ENCODE measurements at places on chromosomes 3 and 15.
A peak's percentile ranks its signal among the peaks of the same experiment; 100 is the strongest.

DNA sequence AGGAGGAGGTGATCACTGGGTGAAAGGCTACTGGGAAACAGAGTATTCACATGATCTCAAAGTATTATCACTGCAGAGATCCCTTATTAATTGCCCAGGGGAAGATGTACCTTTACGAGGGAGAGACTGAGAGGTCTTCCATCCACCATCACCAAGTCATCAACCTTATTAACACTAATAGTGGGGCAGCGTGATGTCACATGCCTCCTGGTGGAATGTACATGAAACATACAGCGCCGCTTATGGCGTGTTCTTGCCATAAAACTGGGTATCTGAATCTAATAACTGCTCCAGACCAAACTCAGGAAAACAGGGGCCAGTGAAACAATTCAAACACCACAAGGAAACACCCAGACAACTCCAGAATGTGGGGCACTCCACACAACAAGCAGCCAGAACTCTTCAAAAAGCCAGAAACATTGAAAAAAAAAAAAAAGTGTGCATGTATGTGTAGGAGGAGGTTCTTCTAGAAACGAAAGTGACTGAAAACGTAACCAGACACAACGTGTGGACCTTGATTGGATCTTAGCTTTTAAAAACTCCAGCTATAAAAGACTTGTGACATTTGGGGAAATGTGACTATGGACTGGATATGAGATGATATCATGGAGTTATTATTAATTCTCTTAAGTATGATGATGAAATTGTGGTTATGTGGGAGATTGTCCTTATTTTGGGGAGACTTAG is 4.6 kb downstream of the STIMATE start:
- no peak for DNase-seq

DNA sequence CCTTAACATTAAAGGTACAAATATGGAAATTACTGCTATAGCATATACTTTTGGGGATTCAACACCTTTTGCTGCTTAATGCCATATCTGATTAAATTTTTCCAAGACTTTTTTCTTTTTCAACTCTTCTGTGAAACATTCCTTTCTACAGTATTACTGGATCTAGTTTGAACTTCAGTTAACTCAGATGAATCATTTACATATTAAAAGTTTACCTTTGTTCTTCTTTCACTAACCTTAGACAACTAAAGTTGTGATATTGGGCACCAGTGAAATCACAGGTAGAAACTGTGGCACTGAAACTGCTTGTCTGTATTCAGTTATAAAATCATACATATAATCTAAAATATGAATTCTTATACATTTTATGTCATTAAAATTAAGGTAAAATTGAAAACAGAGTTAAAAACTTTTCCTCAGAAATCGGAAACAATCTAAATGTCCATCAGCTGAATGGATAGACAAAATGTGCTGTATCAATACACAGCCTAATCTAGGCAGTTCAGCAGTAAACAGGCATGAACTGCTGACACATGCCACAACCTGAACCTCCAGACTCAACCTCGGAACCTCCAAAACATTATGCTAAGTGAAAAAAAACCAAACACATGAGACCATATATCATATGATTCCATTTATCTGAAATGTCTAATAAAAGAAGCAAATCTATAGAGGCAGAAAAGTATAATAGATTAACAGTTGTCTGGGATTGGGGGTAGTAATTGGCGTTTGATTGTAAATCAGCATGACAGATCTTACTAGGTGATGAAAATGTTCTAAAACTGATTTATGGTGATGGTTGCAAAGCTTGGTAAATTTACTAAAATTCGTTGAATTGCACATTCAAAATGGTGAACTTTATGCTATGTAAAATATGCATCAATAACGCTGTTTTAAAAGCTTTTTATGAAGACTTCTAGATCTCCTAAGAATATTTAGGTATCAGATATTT is 50.0 kb downstream of the PPARG start:
- no peak for DNase-seq

DNA sequence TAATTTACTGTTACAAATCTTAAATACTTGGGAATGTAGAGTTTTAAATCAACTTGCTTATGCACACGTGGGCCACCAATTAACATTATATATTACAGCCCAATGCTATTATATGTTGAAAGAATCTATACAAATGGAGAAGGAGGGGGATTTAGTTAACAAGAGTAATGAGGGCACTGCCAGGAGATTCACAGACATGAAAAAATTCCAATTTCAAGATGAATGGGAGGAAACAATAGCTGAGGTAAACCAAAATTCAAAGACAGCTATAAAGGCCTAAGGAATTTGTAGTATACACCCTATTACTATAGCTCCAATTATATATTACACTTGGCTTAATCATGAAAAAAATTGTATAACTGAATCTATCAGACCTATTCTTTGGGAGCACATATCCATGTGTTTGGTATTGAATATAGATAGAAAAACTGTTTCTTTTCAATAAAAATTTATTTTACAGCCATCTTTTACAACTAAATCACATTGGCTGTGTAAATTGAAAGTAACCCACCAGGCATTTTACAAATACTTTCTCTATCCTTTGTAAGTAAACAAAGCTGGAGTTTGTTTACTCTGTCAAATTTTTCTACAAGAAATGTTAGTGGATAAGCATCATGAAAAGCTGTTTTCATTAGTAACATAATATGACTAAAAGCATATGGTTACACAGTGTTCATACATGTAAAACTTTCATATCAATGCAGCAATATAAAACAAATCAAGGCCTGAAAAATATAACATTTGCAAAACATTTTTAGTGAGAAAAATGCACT is 1045.8 kb downstream of the ROBO1 start:
- DNase-seq: no peak

DNA sequence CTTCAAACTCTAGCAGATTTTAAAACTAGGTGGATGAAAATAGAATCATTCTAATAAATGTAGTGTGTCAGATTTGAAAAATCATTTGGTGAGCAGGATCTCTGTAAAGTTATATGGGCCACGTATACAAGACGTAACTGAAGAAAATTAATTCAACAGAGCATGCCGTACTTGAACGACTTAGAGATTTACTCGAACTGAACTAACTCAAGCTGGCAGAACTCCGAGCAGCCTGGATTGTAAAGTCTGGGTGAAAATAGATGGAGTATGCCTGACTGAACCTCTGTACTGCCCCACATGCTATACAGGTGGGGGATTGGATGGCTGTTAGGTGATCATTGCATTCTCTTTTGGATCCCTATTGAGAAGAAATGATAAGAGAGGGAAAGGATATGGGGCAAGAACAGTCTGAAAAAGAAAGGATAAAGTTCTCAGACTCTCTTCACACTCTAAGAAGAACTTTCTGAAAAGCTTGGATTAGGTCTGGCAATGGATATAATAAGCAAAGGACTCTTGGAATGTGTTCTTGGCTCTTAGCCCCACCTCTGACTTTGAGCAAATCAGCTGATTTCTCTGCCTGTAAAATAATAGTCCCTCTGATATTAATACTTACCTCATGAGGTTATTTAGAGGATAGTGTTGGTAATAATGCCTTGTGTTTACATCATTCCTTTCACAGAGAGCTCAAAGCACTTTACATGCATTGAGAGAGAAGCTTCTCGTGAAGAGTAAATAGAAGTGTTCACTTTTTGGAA is 147.5 kb downstream of the FILIP1L start:
- DNase-seq: no peak

GRCh38 chr3:40387895-40388254 is 891 bp downstream of the ENTPD3 start:
- DNase-seq: no peak

DNA sequence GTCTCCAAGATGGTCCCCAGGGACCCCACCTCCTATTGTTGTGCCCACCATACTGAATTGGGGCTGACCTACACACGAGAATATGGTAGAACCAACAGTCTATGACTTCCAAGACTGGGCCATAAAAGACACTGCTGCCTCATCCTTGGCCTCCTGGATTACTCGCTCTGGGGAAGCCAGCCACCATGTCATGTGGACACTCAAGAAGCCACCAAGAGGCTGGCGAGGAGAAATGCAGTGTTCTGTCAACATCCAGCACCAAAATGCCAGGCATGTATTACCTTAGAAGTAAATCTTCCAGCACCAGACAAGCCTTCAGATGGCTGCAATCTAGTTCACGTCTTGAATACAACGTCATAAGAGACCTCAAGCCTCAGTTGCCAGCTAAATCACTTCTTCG is 17.1 kb upstream of the TPM1 start:
- no peak for DNase-seq

GRCh38 chr3:46209746-46210470 is 1.8 kb upstream of the CCR1 start:
- DNase-seq: no peak

GRCh38 chr3:46849686-46850467 is 13.4 kb downstream of the MYL3 start:
- DNase-seq: no peak

- no peak for DNase-seq
Measured at GRCh38 chr3:113285226-113285625, 73.9 kb downstream of the BOC start.

DNA sequence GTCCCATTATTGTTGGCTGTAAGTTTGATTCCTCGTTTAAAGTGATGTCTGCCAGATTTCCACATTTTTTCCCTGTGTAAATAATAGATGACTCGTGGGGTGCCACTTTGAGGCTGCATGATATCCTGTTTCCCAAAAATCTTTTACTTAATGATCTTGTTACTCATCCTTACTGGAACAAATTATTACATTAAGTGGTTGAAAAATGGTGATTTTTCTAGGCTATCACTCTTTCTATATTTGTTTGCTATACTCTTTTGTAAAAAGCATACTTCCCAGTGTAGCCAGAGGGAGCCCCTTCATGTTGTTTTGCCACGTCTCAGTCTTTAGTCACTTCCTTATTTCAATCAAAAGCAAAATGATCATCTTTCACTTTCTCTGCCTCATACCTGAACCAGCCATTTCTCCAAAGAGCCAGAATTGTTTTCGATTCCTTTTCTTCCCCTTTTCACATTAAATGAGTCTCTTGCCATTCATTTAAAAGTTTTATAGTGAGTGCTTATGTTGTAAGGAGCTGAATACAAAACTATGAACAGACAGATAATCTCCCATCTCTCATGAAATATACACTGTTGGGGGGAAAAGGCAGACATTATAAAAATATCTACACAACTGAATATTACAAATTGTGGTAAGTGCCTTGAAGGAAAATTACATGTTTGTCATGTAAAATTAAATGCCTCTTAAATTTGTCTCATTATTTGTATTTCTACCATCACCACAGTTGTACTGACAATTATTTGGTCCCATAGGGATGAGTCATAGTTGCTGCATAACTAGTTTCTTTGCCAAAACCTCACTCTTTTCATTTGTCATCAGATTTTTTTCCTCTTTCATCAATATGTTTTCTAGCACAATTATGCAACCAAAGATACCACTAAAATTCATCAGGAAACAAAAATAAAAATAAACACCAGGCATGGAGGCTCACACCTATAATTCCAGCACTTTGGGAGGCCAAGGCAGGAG is 41.5 kb downstream of the ADGRG7 start:
- DNase-seq: no peak

- no peak for DNase-seq
Measured at GRCh38 chr3:76941376-76941775, 98.5 kb upstream of the ROBO2 start.

GRCh38 chr15:60424006-60424405 is 26.2 kb upstream of the ANXA2 start:
- no peak for DNase-seq

DNA sequence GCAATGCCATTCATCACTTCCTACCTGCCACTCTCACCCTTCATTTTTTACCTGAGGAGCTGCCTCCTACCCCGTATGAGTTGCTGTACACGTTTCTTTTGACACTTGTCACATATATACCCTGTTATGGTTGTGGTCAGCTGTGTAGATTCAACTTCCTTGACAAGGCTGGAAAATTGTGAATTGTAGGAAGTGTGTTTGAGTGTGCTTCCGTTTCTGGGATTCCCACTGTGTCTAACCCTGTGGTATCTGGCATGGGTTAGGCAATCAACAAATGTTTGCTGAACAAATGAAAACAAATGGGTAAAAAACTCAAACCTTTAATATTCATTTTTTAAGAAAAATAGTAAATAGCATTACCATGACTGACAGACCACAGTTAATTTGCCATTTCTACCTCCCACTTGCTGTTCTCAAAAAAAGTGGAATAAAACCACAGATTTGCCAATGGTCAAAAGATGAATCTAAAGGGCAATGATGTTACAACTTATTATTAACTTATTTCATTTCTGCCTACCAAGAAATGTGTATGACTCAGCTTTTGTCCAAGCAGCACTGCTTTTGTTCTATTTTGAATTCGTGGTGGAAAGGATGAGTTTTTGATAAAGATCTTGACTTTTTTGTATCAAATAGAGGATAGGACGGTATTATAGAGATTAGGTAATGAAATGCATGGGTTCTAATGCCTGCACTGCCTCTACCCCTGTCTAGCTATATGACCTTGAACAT is 404.6 kb downstream of the LPP start:
- DNase-seq: no peak

DNA sequence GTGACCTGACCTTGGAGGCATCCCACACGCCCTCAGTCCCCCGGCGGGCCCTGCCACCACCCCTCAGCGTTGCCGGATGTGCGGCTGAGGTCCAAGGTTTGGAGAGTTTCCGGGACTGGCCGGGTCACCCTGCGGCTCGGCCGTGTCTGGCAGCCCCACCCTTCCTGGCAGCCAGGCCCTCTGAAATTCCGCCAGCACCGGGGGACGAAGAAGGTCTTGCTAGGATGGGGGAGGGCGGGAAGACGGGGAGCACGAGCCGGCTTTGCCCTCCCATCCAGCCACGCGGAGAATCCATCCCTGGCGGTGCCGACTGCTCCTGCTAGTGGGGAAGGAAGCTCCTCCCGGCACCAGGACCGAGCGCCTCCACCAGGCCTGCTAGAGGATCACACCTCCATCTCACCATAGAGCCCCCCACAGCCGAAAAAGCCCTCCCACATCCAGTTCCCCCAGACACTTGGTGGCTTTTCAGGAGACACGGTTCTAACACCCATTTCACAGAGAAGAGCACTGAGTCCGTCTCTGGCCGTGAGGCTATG is 81.5 kb downstream of the CPN2 start:
- no peak for DNase-seq

- DNase-seq: no peak
Measured at GRCh38 chr3:120393761-120394160, 44.6 kb upstream of the LRRC58 start.

DNA sequence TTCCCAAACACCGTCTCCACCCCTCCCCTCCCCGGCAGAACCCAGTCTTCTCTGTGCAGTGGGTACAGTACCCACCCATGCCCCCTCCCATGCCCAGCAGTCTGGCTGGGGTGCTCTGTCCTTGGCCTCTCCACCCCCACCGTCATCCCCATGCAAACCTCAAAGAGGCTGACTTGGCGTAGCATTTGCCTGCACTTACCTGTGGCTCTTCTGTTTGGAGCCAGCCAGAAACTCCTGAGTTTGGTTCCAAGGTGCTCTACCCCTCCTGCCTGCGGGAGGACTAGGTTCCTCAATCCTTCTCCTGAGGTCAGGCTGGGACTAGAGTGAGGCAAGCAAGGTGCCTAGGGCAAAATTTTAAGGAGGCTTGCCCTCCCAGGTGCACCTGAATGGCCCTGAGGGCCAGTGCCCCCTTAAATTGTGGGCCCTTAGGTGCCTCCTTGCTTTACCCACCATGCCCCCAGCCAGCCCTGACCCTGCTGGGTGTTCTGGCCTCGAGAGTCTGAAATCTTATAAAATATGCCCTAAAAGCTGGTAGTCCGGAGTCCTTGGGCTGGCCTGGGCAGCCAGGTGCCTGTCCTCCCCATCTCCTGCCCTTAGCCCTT is 47.1 kb upstream of the C15orf39 start:
- no peak for DNase-seq

- DNase-seq: no peak
Measured at GRCh38 chr3:23954144-23954543, 9.1 kb downstream of the NR1D2 start.

- peak; percentile 75 for DNase-seq
Measured at GRCh38 chr3:142976621-142977398, 13.3 kb upstream of the PAQR9 start.

GRCh38 chr15:55681631-55682030 is 61.3 kb downstream of the PRTG start:
- no peak for DNase-seq

Data from AG04449 (cell line).